ENCODE measurements at places on chromosomes 6 and 20. TPM values are rescaled to one million over a fixed set of nuclear protein-coding genes. Genes with fewer than 3 reads are reported as not detected.

NRN1 gene
- 10.8 TPM for total RNA-seq

HTR1E gene
- total RNA-seq = not detected

VWA7 gene
- 14.2 TPM for total RNA-seq

CST2 gene
- total RNA-seq = not detected

ZC3H12D gene
- total RNA-seq = 4.7 TPM

MTFR2 gene
- 2.3 TPM for total RNA-seq

SSTR4 gene
- not detected for total RNA-seq

HLA-DRB1 gene
- total RNA-seq = 87.1 TPM

HRH3 gene
- total RNA-seq = not detected

KCNQ2 gene
- 6.8 TPM for total RNA-seq

ADAM33 gene
- total RNA-seq = 6.6 TPM

FLRT3 gene
- total RNA-seq = 144 TPM

GSTA1 gene
- total RNA-seq = 34.5 TPM

TRIM15 gene
- total RNA-seq = not detected

FAM50B gene
- 11.3 TPM for total RNA-seq

- no peak for DNase-seq
Observed at GRCh38 chr20:10763112-10763511, 89.3 kb upstream of the JAG1 start.

- DNase-seq = no peak
Observed at GRCh38 chr6:154996841-154997311, 1.8 kb downstream of the TIAM2 start.

DNA sequence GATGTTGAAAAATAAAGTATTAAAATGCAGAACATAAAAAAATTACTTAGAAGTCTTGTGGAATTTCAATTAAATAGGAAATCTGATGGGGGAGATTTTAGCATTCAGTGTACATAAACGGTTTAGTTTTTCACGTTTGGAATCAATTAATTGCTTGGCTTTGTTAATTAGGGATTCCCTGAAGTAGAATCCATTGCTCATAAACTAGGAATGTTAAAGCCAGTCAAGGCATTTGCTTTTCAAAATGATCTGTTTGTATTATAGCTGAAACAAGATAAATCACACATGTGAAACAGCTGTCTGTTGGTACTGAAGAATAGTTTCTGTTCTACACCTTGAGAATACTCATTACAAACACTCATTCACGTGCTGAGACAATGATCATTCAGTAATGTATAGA, 297.9 kb downstream of the TBC1D7 start:
- DNase-seq = no peak

DNA sequence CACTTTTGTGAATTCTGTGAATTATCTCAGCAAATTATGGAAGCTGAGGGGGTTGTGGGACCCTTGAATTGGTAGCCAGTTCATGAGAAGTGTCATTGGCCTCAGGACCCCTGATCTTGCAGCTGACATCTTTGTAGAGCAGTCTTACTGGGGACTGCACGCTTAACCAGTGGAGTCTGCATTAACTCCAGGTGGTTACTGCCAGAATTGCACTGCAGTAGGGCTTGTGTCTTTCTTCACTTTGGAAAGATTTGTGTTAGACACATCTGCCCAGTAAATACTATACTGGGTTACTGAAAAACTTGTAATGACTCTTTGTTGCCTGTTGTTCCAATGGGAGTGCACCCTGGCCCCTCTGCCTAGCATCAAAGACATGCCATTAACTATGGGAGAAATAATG, 21.2 kb upstream of the CDKN1A start:
- DNase-seq = no peak

GRCh38 chr20:6636209-6637159, 131.0 kb upstream of the BMP2 start:
- DNase-seq = peak; percentile 88

DNA sequence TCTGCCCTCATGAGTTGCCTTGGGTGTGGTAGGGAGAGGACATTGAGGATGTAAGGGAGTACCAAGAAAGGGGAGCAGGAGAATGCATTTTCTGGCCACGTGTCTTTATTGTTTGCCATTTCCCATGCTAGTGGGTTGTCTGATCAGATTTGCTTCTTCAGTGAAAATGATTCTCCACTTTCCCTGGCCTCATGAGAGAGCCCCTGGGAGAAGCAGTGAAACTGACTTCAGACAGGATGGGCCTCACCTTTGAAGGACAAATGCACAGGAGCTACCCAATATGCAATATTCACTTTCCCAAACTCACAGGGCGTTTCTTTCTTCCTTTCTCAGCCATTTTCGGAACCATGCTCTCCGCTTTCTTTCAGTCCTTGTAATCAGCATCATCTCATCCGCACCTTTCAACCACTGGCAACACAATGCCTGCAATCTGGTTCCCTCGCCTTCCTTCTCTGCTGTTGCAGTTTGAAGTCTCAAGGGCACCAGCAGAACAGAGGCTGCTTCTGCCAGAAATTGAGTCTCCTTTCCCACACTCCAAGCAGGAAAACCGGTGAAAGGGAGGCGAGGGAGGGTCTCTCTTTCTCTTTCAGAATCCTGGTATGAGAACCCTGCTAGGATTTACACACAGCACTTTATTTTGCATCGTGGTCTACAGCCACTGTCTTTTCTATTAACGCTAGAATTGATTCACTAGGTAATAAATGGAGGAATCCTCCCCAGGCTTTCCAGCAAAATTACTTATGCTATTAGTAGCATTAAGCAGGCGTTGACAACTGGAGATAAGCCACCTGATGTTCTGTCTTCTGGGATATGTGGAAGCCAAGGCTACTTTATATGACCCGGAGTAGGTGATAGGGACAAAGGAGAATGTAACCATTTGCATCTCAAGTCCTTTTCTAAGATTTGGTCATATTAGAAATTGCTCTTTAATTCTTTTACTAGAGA, 62.0 kb upstream of the FAM184A start:
- DNase-seq = no peak

- DNase-seq = no peak
Observed at GRCh38 chr6:39590871-39591393, 134.3 kb downstream of the KIF6 start.

DNA sequence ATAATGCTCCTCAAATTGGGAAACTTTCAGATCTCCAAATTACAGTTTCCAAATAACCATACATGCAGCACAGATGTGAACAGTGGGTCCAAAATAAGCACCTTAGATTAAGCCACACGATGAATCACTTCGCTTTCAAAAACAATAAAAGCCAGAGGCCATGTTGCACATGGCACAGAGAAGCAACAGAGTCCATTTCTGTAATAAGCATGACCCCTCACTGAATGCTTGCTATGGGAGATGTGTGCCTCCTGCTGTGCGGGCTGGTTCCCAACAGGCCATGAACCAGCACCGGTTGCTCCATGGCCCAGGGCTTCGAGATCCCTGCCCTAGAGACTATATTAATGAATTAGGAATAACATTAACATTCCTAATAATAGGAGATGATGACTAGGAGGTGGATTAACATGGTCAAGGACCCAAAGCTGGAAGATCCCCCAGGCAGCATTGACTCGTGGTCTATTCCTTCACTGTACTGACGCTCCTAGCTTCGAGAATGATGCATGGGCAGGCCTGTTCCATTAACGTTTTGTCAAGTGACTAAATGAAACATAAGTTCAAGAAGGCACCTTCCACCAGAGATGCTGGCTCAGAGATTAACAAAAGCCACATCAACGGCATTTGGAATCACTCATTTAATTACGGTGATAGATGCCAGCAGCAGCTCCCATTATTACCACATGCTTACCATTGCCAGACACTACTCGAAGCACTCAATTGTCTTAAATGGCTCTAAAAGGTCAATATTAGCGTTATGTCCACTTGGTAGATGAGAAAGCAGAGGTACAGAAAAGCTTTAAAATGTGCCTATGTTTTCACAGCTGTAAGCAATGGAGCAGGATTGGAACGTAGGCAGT, 470.6 kb upstream of the AGPAT4 start:
- DNase-seq = no peak

GRCh38 chr20:63208346-63208909, 7.5 kb downstream of the YTHDF1 start:
- DNase-seq = no peak

- peak; percentile 65 for DNase-seq
Observed at GRCh38 chr6:111823831-111824607, 49.2 kb downstream of the FYN start.

DNA sequence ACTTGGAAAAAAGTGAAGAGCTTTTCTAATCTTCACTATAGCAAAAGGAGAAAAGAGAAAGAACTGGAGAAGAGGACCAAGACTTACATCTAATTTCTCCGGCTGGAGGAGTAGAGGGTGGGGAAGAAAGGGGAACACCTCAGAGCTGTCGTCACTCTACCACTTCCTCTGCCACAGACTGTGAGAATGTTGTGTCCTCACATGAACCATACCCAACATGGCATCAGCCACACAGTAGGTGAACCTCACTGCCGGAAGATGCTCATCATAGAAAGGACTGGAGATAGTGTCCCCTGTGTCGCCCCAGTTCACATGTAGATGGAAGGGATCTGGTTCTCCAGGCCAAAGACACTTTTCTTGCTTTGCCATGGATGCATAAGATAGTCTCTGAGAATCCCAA, 604.4 kb upstream of the NOX3 start:
- DNase-seq = no peak

- DNase-seq = no peak
Observed at GRCh38 chr6:153117986-153118879, 12.8 kb downstream of the RGS17 start.

GRCh38 chr6:17478223-17478907, 85.0 kb downstream of the CAP2 start:
- no peak for DNase-seq

DNA sequence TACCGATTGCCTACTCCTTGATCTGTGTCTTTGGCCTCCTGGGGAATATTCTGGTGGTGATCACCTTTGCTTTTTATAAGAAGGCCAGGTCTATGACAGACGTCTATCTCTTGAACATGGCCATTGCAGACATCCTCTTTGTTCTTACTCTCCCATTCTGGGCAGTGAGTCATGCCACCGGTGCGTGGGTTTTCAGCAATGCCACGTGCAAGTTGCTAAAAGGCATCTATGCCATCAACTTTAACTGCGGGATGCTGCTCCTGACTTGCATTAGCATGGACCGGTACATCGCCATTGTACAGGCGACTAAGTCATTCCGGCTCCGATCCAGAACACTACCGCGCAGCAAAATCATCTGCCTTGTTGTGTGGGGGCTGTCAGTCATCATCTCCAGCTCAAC, 13.5 kb downstream of the CCR6 start:
- DNase-seq = no peak

GRCh38 chr20:47854687-47855212, 69.5 kb upstream of the SULF2 start:
- DNase-seq = peak; percentile 21

DNA sequence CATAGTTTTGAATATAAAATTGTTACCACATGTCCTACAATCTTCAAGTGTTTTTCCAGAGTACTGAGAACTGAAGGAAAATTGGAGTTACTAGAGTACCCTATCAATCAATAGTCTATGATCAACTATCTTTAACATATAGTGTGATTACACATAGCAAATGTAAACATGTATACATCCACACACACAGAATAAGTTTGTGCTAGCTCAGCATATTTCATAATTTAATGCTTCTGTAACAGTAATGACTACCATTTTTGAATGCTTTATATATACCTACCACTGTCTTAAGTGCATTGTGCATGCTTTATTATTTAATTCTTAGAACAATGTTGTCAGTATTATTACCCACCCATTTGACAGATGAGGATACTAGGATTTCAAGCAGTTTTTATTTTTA, 523.9 kb downstream of the HAO1 start:
- DNase-seq = no peak

- no peak for DNase-seq
Observed at GRCh38 chr20:48313324-48313723, 514.5 kb downstream of the PREX1 start.

GRCh38 chr6:151385177-151385576, 6.2 kb downstream of the ZBTB2 start:
- DNase-seq = no peak

GRCh38 chr6:46368169-46368536, 123.1 kb downstream of the RCAN2 start:
- no peak for DNase-seq

DNA sequence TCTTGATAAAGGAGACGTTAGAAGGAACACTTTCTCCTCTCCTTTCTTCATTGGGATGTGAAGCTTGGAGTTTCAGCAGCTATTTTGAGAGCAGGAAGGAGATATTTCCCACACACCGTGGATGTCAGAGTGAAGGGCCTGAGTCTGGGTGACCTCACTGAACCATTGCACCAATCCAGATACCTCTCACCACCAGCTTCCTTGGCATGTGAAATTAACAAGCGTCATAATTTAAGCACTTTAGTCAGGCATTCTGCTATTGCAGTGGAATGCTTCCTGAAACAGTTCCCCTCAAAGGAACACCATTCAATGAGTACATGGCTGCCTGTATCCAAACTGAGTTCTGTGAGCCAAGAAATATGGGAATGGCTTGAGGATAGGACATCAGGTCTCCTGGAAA, 83.7 kb downstream of the CHMP4B start:
- DNase-seq = no peak

- DNase-seq = no peak
Observed at GRCh38 chr6:80446454-80447045, 340.1 kb downstream of the BCKDHB start.

- no peak for DNase-seq
Observed at GRCh38 chr6:151034825-151035781, 169.6 kb downstream of the MTHFD1L start.

DNA sequence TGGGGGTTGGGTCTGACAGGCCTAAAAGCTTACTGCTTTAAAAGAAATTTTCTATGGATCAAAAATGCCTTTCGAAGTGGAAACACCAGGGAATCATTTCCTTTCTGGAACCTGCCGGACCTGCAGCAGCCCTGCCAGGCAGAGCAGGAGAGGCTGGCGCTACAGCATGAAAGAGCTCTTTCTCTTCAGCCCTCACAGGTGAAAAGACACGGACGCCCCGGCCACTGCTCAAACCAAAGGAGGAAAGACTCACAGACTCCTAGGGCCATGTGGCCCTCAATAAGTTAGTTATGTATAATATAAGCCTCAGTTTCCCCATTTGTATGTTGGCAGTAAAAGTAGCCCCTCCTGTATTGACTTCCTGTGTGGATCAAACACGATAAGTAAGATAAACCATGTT, 8.3 kb downstream of the SCML4 start:
- no peak for DNase-seq

DNA sequence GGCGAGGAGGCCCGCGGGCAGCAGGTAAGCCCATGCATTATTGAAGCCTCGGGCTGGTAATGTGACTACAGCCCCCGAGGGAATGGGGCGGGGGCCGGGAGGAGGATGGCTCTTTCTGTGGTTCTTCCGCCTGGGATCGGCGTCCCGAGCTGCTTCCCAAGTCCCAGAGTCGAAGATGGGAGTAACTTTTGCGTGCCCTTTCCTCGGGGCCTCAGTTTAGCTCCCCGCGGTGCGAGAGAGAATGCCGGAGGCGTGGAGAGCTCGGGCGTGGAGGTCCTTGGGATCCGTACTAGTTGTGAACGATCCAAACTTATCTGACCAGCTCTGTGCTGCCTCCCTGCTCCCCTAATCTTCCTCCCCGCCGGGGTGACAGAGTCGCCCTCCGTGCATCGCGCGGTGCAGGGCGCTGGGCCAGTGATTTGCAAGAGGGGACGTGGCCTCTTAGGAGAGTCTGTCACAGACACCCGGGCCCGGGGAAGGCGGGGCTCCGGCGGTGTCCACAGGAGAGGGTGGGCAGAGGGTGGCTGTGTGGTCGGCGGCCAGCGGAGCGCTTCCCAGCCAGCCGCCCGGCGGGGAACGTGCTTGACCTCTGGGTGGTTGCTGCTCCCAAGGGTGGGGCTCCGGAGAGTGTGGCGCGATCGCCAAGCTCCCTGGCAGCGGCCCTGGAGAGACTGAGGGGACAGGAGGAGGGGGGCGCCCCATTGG, 815 bp downstream of the UTRN start:
- peak; percentile 81 for DNase-seq
